ENCODE measurements at places on chromosomes 5 and 9.

DNA sequence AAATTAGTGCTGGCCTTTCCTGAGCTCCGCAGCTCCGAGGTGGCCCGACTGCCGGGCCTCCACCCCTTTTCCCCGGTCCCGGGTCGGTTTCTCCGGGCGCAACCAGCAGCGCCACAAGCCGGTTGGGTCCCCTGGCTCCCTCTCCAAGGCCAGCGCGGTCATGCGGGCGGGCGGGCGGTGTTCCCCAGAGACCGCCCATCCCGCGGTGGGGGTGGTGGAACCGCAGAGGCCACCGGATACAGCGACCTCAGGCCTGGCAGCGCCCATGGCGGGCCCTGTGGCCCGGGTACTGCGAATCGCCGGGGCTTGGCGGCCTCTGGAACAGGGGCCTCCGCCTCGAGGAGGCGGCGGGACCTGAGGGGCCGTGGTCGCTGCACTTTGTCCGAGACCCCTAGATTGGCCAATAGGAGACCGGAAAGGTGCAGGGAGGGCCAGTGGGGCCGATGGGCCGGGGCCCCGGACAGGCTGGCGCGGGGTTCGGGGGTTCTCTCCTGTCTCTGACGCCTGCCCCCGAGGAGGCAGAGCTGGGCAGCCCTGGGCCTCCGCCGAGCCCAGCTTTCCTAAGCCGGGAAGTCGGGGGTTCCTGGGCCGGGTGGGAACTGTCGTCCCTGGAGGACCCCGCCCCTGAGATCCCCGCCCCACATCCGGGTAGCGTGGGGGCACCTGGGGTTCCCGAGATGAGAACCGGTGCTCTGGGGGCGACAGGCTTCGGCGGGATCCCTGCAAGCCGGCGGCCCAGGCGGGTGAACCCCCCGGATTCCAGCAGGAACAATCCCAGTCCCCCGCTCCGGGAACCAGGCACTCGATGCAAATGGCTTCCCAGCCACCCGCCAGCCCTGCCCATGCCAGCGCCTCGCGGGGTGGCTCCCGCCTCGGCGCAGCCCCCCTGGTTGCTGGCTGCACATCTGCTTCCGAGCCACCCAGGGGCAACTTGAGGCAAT lies 293.9 kb downstream of the ZSWIM6 start:
- peak; percentile 9 for DNase-seq

DNA sequence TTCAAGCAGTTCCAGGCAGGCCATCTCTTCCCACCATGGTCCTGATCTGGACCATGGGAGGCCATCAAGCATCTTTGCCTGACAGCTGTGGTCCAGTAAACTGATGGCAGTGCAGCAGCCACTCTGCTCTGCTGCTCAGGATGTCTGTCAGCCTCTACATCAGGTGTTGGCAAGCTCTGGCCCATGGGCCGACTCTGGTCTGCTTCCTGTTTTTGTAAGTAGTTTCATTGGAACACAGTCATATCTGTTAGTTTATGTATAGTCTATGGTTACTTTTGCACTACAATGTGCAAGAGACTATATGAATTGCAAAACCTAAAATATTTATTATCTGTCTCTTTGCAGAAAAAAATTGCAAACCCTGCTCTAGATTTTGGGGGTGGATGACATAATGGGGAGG lies 225.0 kb downstream of the KCTD16 start:
- DNase-seq, result no peak

DNA sequence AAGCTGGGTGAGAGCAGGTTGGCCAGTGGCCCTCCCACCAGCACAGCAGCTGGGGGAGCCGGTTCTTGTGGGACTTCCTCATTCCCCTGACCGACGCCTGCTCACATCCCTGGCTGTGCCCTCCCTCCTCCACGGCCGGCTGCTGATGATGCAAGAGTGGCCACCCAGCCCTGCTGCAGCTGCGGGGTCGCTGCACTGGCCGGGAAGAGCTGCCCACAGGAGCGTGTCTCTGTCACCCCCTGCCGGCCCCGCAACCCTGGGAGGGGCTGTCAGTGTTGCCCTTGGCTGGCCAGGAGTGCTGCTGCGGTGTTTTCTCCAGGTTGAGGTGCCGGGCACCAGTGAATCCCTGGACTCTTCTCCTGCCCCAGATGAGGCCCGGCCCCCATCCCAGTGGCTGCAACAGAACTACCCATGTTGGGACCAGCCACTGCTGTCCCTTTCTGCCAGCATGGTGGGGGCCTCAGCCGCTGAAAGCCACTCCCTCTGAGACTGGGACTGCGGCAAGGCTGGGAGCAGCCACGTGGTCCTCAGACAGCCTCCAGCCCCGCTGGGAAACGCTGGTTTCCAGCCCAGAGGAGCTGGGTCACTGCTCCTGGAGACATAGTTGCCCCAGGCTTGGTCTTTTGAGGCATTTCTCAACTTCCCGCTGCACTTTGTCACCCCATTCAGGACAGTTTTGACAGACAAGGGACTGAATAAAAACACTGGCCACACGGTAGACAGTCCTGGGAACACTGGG lies 739 bp downstream of the CARD9 start:
- no peak for DNase-seq

DNA sequence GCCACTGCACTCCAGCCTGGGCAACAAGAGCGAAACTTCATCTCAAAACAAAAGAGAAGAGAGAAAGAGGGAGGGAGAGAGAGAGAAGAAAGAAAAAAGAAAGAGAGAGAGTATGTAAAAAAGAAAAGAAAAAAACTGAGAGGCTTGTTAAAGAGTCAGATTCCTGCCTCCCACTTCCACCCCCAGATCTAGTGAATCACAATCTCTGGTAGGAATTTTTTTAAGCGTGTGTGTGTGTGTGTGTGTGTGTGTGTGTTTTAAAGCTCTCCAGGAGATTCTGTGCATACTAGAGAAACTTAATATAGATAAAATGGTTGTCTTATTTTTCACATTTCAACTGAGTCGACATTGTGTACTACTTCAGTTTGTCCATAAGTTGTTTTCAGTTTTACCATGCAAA lies 32.0 kb downstream of the SAR1B start:
- DNase-seq, result no peak

- no peak for DNase-seq
Measured at GRCh38 chr5:173629628-173630027, 13.2 kb upstream of the BOD1 start.

DNA sequence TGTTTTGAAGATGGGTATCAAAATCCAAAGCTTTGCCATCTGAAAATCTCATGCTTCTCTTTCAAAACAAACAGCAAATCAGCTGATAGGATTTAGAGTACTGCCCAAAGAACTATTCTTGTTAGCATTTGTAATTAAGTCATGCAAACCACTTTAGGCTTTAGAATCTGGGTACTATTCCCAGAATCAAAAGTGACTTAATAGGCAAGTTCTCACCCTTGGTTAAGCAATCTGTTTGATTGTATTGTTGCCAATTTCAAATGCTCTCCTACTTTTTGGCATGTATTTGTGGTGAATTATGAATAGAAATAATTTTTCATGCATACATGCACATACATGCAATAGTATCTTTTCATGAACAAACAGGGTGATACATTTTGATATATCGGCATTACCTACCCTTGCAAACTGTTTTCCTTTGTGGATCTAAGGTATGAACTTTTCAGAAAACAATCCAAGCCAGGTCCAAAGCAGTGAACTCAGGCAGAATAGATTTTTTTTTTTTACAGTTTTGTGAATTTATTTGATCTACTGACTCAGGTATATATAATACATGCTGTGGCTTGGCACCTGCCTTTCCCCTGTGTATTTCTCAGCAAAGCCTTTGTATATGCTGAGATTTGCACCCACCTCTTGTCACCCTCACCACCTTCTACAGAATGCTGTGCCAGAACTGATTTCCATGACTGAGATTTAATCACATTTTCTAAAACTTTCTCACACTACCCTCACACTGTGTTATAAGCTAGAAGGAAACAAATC lies 9.0 kb downstream of the IL33 start:
- no peak for DNase-seq

- DNase-seq, result no peak
Measured at GRCh38 chr5:124349931-124350330, 396.5 kb downstream of the ZNF608 start.

- no peak for DNase-seq
Measured at GRCh38 chr9:87088192-87088591, 140.9 kb upstream of the GAS1 start.

- DNase-seq, result no peak
Measured at GRCh38 chr5:176873541-176874172, 25.5 kb downstream of the HK3 start.

- DNase-seq, result no peak
Measured at GRCh38 chr5:39420482-39421145, 4.2 kb downstream of the DAB2 start.

DNA sequence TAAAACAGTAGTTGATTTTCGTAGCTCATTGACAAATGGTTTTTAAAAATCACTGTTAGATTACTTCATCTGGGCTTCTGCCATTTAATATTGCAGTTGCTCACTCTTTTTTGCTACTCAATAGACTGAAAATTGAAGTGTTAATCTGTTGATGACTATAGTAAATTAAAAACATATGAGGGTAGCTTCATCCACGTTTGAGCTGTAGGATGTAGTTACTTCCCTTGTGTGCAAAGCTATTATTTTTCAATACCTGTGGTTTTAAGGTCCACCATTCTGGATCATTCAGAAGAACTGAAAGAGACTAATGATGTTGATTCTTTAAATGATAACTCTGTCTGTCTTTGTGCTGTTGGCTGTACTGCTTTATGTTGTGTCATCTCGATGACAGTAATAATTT lies 74.7 kb downstream of the LNPEP start:
- no peak for DNase-seq

Measured in CD4-positive, alpha-beta T cell treated with Interleukin-6 at 100 ng/mL for 8 hours (primary cell).